GM23338 (cell line): ENCODE measurements at places on chromosomes 1 and 21.
A peak's percentile ranks its signal among the peaks of the same experiment; 100 is the strongest.

DNA sequence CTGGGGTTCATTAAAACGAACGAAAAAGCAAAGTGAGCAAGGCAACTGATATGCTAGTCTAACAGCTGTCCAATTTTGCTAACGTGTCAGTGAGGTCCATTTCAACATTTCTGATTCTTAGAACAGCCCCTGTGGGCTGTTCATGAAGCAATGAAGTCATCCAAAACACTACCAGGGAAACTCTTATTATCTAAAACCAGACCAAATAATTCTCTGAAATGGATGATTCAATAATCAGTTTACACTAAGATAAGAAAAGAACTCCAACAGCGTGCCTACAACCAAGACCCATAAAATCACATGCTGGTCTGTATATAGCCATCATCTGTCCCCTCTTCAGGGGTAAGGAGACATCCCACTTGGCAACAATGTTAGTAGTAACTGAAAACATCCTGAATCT lies 122.7 kb downstream of the TGFBR3 start:
- no peak for DNase-seq

DNA sequence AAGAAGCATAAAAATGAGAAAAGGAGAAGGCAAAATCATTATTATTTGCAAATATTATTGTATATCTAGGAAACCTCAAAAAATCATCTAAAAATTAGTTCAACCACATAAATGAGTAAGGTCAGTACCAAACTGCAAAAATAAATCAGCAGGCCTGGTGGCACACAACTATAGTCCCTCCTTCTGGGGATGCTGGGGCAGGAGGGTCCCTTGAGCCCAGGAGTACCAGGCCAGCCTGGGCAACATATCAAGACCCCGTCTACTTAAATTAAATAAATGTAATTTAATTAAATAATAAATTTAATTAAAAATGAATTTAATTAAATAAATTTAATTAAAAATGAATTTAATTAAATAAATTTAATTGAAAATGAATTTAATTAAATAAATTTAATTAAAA lies 40.3 kb upstream of the TRIM67 start:
- DNase-seq, result no peak

DNA sequence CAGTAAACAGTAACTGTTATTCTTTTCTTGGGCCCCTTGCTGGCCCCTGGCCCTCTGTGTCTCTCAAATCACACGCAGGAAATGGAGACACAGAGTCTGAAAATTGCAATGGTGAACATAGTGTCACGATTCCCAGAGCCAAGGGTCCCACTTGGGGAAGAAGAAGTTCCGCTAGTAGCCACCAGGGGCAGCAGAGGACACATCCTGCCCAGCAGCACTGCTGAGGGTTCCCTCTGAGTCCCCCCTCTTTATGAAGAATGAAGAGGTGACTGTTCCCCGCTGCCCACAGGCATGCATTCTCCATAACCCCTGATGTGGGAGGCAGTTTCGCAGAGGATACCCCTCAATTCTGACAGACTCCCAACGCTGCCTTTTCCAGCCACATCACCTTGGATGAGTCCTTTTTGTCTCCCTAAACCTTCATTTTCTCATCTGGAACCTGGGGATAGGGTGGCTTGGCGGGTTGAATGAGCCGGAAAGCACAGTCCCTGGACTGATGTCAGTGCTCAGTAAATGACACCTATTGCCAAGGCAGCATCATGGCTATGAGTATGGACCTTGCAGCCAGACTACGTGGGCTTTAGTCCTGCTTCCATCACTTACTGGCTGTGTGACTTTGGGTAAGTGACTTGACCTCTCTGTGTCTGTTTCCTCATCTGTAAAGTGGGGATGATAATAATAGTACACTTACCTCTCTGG lies 238.0 kb upstream of the TMEM51 start:
- peak; percentile 74 for DNase-seq

- no peak for DNase-seq
Measured at GRCh38 chr1:77910116-77910515, 21.7 kb downstream of the NEXN start.

DNA sequence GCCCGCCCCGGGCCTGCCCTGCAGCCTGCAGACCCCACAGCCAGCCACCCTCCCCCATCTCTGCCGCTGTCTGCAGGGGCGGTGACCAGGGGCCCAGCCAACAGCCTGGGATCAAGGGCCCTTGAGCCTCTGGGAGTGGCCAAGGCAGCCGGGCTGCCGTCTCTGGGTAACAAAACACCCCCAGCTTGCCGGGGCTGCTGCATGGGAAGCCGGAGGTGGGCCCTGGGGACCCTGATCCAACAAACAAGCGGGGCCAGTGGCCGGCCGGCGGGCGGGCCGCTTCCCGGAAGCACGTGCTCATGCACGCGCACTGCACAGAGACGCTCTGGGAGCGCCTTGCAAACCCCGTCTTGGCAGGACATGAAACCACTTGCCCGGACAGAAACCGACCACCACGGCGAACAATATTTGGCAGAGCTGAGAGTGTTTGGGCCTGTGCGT lies 13.2 kb downstream of the MEGF6 start:
- DNase-seq, result peak; percentile 34

- no peak for DNase-seq
Measured at GRCh38 chr1:24075590-24075854, 36.4 kb downstream of the MYOM3 start.

DNA sequence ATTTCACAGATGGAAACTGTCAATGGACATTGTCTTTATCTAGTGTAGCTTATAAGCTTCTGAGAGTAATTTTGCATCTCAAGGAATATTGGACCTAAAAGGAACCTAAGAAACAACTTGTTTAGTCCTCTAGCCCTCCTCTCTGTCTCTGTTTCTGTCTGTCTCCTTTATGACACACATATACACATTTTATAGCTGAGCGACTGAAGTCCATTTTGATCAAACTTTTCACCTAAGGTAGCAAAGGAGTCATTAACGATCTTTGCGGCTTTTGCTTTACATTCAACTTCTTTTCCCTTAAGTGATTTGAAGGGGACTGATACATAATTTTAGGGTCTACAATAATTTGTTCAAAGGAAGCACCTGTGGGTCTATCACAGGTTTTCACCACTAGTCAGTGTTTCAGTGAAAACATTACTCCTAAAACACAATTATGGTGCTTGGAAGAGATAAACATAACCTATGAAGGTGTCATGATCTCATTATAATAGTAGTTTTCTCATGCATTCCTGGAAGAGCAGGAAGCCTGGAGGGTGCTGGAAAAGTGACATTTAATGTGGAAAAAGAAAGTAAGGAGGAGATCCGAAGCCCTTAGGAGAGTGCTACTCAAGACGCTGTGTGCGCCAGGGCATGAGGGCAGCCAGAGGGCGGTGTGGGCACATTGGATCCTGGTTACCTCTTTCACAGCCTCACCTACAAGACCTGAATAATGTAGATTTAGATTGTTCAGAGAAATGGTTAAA lies 248.6 kb downstream of the DNM3 start:
- peak; percentile 85 for DNase-seq

GRCh38 chr1:100719490-100719889 lies at the start of gene VCAM1:
Gene VCAM1 (plus strand): TSS chr1:100719742. CDS start chr1:100719861, 119 bp downstream.
- DNase-seq, result peak; percentile 58

GRCh38 chr1:98126740-98127139 lies 205.9 kb upstream of the DPYD start:
- no peak for DNase-seq

DNA sequence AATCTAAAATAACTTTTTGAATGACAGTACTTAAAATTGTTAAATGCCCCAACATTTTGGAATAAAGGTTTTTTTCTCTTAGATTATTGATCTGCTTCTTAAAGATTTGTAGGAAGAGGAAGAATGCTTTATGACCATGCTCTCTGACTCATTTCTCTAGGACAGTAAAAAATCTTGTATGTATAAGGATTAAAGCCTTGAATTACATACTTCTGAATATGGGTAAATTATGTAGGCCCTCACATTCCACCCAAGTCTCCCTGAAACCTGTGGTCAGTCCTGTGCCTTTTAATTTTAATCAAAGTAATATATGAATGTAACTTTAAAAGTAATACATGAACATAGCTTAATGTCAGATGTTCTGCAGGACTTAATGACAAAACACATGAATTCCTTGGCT lies 50.5 kb downstream of the ABCD3 start:
- no peak for DNase-seq

GRCh38 chr1:203172184-203173010 lies 3.2 kb downstream of the MYBPH start:
- peak; percentile 85 for DNase-seq

DNA sequence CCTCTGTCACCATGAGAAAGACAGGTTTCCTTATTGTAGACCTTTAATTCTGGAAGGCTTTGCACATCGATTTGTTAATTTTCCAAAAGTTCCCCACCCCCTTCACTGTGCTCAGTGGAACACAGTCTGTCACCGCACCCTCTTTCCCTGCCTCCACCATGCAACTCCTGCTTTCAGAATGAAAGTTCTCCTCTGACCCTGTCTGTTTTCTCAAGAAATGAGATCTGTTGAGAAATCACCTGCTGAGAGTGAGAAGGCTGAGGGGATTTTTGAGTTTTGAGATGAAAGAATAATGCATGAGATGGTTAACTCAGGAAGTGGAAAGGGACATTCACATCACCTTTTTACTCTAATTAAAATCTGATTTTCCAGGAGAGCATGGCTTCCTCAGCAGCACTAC lies 99.6 kb downstream of the CYYR1 start:
- no peak for DNase-seq

DNA sequence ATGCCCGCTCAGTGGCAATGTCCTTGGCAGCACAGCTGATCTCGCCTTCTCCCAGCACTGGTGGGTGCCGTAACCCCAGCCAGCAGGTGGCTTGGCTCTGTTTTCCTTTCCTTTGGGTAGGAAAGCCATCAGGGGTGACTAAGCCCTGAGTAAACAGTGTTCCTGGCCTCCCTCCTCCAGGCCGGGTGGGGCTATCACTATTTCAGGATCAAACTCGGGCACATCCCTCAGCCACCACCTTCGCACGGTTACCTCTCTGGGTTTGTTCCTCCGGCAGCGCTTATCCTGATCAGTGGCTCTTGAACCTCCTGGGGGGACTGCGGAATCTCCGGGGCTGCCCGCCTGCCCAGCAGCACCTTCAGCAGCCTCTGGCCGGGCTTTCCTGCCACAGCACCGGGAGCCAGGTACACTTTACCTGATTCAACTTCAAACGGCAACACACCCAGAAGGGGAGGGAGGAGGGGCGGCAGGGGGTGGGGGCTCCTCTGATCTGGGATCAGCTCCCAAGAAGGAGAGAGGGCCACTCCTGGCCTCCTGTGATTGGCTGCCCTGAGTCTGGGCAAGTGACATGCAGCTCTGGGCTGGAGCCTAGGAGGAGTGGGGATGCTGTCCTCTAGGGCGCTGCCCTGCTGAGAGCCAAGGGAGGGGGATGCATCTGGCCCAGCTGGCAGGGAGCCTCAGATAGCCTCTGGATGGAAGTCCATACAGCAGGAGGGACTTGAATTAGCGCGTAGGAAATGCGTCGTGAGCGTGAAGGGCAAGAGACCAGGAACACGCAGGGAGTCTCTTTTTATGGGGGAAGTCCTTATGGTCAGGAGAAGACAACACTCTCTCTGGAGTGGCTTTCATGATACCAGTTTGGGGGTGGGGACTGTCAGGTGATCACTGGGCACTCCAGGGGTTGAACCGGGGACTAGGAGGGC lies at the start of gene ASCL5:
Gene ASCL5, minus strand, starts transcription at position 353 of the 923 bp plus-strand sequence. CDS start 11,812 bp downstream, outside the sequence.
- peak; percentile 68 for DNase-seq

- no peak for DNase-seq
Measured at GRCh38 chr1:31627301-31627929, 9.9 kb downstream of the HCRTR1 start.

GRCh38 chr1:160747717-160748116 lies 8.7 kb downstream of the SLAMF7 start:
- no peak for DNase-seq

- DNase-seq, result no peak
Measured at GRCh38 chr1:20142001-20142710, 3.0 kb downstream of the PLA2G2F start.

DNA sequence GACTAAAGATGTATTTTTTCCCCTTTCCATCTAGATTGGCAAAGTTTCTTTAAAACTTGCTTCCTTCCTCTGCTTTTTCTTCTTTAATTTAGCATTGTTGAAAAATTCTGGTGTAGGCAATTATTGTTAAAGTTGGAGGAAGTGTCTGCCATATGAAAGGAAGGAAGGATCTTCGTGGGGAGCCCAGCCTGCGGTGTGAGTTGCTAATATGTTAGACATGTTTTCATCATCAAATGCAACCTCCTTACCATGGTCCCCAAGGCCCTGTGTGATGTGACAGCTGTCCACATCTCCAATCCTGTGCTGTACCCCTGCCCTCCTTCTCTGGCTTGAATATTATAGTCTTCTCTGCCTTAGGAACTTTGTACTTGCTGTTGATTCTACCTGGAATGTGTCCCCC lies 81.0 kb upstream of the ZBTB18 start:
- DNase-seq, result no peak

DNA sequence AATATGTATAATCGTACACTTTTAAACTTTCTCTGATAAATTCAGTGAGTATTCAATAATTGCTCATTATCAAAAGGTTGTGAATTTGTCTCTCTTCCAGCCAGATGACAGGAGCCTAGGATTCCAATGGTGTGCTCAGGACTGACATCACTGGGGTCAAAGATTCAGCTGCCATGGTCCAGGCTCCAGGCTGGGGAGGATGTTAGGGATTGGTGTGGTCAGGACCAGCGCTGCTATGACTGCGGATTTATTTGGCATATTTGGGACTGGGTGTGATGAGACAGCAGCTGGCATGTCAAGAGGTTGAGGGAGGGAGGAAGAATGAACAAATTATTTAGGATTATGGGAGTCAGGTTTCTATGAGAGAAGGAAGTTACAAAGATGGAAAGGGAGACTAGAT lies 48.2 kb upstream of the ABCA4 start:
- no peak for DNase-seq

DNA sequence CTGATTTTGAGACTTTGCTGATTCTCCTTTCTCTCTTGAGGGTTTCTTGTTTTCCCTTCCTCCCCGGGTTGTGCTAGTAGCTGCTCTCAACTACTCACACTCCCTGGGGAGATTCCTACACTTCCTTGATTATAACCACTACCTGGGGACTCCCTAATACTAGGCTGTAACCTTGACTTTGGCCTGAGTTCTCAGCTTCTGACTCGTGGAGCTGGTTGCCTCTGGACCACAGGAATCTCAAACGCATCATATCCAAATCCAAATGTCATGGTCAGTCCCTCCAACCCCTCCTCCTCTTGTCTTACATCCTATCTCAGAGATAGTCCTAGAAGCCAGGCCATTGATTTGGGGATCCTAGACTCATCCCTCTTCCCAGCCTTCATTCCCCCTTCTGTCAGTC lies 12.0 kb downstream of the MOV10 start:
- DNase-seq, result no peak

DNA sequence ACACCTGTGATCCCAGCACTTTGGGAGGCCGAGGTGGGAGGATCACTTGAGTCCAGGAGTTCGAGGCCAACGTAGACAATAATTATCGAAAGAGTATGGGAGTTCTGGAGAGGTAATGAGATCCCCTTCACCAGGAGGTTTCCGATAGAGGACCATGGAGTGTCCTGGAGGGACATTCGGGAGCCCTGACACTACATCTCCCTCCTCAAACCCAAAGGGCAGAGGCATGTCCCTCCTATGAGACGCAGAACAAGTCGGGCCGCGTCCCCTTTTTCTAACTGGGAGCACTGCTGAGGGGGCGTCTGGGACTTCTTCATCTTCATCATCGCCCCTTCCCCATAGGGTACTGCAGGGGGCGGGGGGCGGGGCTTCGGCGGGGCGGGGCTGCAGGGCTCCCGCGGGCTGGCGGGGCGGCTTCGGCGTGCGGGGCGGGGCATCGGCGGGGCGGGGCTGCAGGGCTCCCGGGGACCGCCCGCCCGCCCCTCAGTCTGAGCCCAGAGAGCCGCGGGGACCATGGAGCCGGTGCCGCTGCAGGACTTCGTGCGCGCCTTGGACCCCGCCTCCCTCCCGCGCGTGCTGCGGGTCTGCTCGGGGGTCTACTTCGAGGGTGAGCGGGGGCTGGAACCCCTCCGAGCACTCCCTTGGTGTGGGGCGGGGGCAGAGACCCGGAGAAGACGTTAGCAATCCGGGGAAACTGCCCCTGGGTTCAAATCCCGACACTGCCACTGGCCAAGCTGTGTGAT lies at the start of gene THEMIS2:
Gene THEMIS2, plus strand, starts transcription at position 486 of the 743 bp plus-strand sequence. Its CDS starts 28 bp downstream, at position 514.
- peak; percentile 86 for DNase-seq
